ENCODE measurements at places on chromosomes 1 and 21.

DNA sequence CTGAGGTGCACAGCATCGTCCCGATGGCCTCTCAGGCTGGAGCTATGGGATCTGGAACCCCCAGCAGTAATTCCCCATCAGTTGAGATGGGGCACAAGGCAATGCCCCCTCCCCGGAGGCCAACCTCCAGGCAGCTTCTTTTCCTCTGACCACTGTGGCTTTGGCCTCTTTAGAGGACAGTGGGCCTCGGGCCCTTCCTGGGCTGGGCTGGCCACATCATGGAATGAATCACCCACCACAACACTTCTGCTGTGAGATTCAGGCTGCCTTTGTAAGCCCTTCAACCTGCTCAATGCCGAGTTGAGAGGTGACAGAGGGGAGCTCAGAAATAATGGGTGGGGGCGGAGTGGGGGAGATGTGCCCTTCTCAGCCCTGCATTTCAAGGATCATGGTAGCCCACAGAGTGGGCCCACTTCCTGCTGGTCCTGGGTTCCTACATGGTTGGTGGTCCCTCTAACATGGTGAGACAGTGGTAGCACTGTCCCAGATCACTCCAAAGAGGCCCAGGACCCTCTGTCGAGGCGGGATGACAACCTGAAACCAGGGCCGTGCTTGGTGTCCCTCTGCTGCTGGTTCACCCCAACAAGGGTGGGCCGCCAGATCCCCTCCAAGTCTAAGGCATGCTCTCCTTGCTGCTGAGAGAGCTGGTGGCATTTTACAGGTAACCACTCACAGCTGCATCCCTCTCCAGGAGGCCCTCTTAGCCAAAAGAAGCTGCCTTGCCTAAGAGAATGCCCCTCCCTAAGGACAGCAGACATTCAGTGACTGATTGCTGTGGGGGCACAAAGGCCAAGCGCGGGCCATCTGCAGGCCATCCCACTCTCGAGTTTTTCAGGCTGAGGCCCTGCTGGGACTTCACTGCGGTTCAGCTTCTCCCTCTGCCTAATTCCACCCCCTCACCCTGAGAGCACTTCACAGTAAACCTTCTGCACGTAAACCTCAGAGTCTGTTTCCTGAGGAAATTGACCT lies 29.7 kb upstream of the EVA1B start:
- DNase-seq, result peak; percentile 68

DNA sequence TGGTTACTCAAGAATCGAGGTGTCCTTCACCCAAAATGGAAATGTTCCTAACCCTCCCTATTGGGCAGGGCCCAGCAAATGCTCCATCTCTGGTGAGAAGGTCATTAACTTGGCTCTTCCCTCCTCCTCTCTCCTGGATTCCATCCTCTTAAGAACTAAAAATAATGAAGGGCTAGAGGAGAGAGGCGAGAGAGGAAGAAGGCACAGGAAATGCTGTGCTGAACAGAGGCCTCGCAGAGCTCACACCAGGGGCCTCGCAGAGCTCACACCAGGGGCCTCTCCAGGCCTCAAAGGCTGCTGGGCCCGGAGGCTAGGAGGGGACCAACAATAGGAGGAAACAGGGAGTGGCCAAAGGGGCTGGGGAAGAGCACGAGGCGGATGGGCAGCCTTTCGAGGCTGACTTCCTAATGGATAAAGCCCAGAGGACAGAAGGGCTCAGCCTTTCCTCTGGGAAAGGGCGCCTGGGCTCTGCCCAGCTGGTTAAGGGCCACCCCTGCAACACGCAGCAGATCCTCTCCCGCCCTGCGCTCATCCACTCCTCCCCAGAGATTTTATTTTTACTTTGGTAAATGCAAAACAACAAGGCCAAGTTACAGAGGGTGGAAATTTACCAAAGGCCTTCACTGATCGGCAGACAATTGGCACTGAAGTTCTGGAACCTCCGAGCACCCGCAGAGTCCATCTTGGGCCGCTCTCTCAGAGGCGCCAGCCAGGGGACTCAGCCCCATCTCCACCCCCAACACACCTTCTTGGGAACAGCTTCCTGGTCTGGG lies 78.5 kb downstream of the ITPKB start:
- DNase-seq, result no peak

DNA sequence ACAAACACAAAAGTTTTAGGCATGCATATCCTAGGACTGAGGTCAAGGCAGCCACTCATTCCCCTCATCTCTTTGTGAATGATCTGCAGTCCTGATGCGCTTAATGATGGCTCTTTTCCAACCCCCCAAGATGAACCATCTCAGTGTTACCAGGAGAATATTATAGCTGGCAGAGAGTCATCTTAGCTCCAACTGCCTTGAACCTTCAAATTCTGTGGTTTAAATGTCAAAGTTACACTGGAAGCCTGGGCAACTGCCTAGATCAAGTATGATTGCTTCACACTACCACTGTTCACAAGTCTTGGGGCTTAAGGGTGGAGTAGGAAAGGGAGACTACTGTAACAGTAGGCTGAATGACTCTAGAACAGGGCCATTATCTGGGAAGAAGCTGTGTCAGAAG lies 8.0 kb upstream of the MYBPHL start:
- DNase-seq, result no peak

DNA sequence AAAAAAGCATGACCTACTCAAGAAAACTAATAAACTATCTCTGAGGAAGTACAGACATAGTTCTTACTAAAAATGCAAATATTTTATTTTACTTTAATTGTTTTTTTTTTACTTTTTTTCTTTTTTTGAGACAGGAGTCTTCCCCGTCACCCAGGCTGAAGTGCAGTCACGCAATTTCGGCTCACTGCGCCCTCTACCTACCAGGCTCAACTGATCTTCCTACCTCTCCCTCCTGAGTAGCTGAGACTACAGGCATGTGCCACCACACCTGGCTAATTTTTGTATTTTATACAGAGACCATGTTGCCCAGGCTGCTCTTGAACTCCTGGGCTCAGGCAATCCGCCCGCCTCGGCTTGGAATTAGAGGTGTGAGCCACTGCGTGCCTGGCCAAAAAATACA lies 1263.1 kb downstream of the KCNT2 start:
- no peak for DNase-seq

DNA sequence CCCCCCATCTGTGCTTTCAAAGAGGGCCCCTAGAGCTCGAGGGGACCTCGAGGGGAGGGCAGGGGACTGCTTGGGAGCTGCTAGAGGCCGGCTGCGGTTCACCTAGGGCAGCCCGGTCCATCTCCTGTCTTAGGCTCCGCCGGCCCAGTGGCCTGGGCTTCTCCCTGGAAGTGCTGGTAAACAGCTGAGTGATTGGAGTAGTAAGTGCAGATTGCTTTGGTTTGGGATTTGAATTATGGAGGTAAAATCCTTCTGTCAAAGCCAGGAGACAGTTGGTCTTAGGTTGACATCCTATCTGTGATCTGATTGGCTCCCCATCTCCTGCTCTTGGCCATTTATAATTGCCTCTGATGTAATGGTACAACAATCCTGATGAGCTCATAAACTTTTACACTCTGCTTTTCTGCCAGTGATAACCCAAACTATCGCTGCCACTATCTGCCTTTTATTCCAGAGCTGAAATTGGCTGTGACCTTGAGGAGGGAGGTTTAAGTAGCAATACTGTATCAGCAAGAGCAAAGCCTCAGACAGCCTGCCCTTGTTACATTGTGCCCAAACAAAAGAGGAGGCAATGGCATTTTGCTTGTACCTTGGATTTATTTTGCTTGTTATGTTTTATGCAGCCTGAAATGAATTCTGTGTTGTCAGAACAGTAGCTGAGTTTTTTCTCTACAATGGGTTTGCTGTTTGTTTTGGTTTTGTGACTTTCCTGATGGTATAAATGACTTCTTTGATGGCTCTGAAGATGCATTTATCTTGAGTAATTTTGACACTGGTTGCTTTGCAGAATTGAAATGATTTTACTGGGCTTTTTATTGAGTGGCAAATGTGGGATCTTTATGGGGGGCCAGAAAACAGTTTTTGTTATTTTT lies 2.4 kb downstream of the ARID1A start:
- DNase-seq, result peak; percentile 96

- DNase-seq, result no peak
Measured at GRCh38 chr1:208562151-208562960, 318.2 kb upstream of the PLXNA2 start.

DNA sequence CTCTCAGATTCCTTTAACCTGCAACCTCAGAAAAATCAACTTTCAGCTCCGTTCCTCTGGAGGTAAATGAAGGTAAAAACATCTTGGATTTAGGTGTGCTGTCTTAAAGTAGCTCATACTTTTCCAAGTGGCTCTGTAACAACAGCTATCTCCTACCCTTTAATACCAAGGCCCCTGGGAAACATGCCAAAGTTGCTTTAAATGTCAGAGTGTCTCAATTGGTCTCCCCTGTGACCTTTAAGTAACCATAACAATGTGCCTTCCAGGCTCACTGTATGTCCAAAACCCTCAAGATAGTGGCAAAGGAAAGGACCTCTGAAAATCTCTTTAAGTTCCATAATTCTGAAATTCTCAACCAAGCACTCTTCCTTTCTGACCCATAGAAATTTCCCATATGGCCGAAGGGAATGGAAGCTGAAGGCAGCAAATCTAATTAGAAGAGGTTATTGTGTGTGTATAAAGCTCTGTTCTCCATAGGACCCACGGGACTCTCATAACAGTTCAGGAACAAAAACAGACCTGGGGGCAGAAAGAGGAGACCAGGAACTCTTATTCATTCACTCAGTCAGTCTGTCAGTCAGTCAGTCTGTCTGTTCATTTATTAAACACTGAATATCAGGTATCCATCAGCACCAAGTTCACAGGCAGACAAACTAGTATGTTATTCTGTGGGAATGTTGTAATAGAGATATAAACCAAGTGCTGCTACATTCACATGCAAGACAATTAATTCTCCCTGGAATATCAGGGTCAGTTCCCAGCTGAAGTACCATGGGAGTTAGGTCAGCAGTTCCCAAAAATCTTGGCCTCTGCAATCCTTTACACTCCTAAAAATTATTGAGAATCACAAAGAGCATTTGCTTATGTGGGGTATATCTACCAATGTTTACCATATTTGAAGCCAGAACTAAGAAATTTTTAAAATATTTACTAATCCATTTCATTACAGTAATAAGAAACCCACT lies 19.1 kb downstream of the ASTN1 start:
- DNase-seq, result no peak

GRCh38 chr1:14338509-14338908 lies 260.0 kb upstream of the KAZN start:
- DNase-seq, result no peak

GRCh38 chr1:71656902-71657301 lies 576.1 kb upstream of the ZRANB2 start:
- no peak for DNase-seq

GRCh38 chr21:26834181-26834905 lies 10.9 kb downstream of the ADAMTS1 start:
- DNase-seq, result peak; percentile 37

GRCh38 chr1:183756326-183756725 lies 48.6 kb upstream of the RGL1 start:
- DNase-seq, result no peak

- no peak for DNase-seq
Measured at GRCh38 chr1:192448026-192448578, 127.5 kb upstream of the RGS1 start.

- DNase-seq, result no peak
Measured at GRCh38 chr1:167359295-167359694, 138.6 kb downstream of the POU2F1 start.

DNA sequence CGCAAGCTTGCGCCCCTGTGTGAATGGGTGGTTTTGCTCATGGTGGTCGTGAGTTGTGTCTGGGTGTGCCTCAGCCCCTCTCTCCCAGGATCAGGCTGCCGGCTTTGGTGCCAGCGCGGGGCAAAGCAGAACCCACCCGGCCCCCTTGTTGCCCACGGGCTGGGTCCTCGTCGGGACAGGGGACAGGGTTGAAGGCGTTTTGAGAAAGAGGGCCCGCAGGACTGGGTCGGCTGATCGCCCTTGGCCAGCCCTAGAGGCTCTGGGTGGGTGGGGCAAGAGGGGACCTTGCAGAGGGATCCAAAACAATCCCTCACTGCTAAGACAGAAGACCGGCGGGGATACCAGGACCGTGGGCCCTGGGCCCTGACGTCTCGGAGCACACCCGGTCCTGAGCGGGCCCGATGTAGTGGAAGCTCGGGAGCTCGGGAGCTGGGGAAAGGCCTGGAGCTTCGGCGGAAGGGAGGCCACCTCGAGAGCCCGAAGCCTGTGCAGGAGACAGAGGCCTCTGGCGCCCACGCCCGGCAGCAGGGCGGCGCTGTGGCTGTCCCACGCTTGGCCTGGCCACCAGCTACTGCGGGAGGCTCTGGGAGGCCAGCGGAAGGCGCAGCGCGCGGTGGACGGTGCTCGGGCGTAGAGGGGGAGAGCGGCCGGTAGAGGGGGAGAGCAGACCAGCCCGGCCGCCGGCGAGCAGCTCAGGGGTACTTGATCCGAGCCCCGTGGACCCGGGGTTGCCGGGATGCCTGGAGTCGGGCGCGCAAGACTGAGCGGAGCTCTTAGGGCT lies 2.8 kb upstream of the ZNF678 start:
- DNase-seq, result no peak

Measured in brain microvascular endothelial cell (primary cell).